ENCODE measurements at places on chromosomes 12 and 14.

GRCh38 chr12:91180582-91181395 lies 1.8 kb downstream of the DCN start:
- DNase-seq = no peak

GRCh38 chr12:59733200-59733599 lies 137.4 kb downstream of the SLC16A7 start:
- no peak for DNase-seq

DNA sequence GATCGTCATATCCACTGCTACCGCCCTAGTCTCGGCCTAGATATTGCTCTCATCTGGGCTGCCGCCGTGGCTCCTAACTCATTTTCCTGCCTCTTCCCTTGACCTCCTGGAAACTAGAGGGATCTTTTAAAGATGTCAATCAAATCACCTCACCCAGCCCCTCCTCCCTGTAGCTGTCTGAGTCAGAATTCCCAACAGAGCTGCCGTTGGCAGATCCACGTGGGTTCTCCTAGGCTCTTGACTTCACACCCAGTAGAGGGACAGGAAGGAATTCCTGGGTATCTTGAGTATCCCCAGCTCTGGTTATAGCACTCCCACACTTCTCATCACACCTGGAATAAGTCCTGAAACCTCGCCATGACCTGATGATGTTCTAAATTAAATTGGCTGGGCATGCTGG lies 11.9 kb downstream of the TGFB3 start:
- no peak for DNase-seq

DNA sequence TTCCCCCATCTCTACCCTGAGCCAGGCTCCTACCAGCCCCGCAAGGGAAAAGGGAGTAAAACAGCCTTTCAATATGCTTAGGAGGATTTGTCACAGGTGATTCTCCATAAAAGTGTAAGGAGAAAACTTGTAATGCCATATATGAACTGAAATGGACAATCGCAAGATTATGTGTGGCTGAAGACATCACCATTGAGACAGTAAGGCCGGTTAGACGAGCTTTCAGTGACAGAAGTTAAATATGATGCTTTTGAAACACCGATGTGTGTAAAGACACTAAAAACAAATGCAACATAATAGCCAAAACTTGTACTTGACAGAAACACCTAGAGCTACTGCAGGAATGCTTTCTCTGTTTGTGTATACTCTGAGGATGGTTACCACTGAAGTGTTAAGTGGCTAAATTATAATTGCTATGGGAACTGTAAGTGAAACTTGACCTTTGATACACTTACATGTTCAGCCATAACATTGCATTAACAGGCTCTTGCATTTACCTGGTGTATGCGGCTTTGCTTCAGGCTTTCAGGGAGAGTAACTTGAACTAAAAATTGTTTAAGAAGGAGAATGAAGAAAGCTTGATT lies 42.3 kb downstream of the FAR2 start:
- no peak for DNase-seq

- DNase-seq = peak; percentile 70
Observed at GRCh38 chr12:55619354-55620138, 17.1 kb upstream of the OR10P1 start.

- DNase-seq = no peak
Observed at GRCh38 chr12:118714051-118714460, 267.3 kb upstream of the SRRM4 start.

DNA sequence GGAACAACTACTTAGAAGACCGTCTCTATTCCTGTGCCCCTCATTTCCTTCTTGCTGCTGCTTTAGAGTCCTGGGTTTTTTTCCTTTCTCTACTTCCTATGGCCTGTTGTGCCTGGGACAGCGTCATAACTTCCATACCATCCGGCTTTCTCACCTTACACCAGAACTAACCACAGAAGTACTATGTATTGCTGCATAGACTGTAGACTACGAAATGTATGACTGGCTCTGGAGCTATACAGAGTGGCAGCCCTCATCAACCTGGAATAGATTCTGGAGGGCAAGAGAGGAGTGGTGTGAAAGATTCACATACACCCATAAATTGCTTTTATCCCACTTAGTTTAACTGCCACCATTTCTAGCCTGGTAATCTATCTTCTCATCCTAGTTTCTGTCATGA lies 16.9 kb upstream of the SRP54 start:
- DNase-seq = no peak

DNA sequence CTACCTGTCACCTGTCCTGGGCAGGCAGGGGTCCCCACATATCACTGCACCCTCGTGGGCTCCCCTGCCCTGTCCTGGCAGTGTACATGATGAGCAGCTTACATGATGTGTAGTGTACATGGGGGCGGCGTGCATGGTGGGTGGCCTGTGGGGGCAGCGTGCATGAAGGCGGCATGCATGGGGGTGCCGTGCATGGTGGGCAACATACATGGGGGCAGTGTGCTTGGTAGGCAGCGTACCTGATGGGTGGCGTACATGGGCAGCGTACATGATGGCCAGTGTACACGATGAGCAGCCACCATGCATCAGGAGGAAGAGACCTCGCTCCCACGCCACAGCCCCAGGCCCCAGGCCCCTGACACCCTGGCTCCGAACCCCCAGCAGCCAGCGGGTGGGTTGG lies 266.3 kb downstream of the CACNA1C start:
- no peak for DNase-seq

GRCh38 chr14:76948213-76948947 lies 80.1 kb downstream of the IRF2BPL start:
- no peak for DNase-seq

- no peak for DNase-seq
Observed at GRCh38 chr12:49287876-49288275, 7.1 kb upstream of the PRPH start.

DNA sequence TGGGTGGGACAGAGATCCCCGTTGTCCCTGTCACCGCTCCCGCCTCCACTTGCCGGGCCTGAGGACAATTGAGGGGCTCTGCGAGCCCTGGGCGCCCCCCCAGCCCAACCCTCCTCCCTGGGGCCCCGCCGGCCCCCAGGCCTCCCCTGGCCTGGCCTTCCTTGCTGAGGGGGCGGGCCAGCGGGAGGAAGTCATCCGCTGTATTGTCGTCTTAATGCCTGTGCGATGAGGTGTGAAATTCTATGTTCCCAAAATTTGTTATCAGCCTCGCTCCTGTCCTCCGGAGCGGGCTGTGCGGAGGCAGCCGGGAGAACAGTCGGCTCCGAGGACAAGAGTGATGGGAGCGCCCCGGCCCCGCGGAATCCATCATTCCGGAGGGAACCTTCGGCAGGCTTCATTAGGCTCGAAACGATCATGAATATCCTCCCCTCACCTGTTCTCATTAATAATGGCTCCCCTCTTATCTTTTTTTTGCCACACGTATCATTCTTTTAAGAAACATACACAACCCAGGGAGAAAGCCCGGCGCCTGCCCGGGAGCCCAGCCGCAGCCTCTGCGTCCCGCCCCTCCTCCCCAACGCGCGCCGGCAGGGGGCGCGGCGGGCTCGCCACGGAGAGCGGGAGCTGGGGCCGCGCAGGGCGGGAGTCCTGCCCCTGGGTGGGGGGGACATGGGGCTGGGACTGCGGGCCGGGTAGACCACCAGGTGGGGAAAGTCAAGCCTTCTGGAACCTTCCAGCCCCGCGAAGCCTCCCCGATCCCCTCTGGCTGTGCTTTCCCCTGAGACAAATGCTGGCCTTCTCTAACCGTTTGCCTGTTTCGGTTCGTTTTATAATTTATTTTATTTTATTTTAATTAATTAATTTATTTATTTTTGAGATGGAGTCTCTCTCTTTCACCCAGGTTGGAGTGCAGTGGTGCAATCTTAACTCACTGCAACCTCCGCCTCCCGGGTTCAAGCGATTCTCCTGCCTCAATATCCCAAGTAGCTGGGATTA lies 17.1 kb upstream of the DLK1 start:
- peak; percentile 23 for DNase-seq

DNA sequence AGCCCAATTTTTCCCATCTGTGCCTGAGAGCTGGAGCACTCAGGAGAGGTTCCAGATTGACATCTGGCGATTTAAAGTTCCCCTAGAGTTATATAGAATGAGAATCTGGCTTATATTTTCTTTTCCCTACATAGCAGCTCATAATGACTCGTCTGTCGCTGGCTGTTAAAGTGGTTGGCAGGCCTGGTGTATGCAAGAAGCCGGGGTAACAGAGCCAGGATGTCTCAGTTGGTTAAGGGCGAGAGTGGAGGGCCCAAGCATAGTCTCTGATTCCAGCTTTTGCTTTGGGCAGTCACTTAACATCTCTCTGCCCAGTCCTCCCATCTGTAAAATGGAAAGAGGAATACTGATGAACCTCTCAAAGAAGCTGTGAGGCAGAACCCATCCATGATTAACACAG lies 751.6 kb downstream of the NOVA1 start:
- DNase-seq = no peak

DNA sequence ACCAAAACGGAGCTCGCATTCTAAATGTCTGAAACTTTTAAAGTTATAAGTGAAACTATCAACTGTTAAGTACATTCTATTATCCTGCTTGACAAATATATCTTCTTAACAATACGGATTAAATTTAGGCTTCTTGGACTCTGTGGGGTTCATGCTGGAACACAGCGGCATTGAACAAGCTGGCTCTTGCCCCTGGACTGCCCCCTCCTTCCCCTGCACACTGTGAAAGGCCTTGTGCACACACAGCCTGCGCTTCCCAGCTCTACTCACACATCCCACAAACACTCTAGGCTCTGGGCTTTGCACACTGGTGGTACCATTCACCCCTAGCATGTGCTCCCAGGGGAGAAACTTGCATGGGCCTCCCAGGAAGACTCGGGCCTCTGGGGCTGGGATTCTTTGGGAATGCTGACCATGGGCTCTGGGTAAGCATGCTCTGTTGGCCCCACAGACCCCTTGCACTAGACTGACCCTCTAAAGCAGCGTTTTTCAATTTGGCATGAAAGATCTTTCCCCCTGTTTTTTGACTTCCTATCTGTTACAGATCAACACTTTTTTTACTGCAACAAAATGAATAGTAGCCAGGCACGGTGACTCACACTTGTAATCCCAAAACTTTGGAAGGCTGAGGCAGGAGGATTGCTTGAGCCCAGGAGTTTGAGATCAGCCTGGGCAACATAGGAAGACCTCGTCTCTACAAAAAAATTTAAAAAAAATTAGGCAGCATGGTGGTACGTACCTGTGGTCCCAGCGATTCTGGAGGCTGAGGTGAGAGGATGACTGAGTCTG lies 96.2 kb upstream of the CPM start:
- no peak for DNase-seq

DNA sequence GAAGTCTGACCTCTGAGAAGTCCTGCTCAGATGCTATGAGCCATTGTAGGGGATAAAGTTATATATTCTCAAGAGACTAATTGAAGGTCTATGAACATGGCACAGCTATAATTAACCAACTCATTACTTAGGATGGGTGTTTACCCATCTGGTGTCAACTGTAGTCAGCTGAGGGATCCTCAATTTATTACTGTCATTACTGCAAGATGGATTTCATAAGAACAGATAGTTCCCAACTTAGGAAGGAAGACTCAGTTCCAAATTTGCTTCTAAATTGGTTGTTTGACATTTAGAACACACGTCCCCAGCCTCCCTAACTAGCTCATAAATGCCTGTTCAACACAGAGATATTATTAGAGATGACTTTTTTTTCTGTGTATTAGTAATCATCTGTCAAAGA lies 81.4 kb downstream of the FRMD6 start:
- DNase-seq = no peak

- no peak for DNase-seq
Observed at GRCh38 chr12:27593266-27593665, 69.3 kb downstream of the PPFIBP1 start.

GRCh38 chr14:67943947-67944346 lies 124.4 kb downstream of the RAD51B start:
- DNase-seq = peak; percentile 22

DNA sequence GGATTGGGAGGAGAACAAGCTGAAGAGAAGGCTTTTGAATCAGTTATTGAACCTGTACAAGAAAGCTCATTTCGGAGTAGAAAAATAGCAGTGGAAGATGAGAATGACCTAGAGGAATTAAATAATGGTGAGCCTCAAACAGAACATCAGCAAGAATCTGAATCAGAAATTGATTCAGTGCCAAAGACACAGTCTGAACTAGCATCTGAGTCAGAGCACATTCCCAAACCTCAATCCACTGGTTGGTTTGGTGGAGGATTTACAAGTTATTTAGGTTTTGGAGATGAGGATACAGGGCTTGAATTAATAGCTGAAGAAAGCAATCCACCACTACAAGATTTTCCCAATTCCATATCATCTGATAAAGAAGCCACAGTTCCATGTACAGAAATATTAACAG lies 13.5 kb downstream of the MIA2 start:
- no peak for DNase-seq

- DNase-seq = no peak
Observed at GRCh38 chr12:80168936-80169335, 69.6 kb downstream of the OTOGL start.

DNA sequence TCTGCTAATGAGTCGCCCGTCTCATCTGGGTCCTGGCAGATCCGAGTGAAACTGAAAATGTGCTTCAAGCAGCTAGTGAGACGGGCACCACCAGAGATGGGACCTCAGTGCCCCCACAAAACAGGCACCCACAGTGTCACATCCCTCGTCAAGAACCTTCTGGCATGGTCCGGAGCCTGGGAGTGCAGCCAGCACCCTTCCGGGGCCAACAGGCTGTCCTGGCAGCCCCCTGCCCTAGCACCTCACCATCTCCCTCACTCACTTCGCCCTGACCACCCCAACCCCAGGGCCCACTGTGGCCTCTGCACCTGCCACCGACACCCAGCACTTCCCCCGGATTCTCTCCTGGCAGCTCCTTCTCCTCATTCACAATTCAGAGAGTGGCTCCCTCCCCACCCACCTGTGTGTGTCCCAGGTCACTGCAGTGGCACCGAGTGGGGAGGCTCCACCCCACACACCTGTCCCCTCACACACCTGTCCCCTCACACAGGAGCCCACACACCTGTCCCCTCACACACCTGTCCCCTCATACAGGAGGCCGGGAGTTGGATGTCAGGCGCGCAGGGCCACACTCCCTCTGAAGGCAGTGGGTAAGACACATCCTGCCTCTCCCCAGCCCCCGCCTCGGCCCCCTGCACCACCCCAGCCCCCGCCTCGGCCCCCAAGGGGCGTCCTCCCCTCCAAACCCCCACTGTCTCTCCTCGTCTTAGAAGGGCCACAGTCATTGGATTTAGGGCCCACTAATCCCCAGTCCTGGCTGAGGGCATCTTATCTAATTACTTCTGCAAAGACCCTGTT lies 7.9 kb downstream of the GALNT9 start:
- DNase-seq = no peak

GRCh38 chr12:95413576-95413975 lies 60.4 kb upstream of the METAP2 start:
- no peak for DNase-seq

DNA sequence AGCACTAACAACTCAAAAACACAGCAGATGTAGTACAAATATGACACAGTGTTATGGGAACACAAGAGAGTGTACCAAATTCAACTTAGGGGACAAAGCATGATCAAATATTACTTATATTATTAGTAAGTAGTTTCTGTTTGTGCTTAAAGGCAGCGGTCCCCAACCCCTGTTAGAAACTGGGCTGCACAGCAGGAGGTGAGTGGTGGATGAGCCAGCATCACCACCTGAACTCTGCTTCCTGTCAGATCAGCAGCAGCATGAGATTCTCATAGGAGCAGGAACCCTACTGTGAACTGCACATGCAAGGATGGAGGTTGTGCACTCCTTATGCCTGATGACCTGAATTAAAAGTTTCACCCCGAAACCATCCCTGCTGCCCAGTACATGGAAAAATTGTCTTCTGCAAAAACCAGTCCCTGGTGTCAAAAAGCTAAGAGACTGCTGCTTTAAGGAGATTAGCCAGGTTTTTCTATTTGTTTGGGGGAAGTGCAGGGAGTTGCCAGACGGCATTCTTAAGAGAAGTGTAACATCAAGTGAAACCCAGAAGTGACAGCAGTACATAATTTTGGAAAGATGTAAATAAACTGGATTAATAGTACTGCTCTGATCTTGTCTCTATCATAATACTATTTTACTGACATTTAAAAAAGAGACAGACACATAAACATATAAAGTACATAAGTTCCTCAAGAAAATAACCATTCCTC lies 26.7 kb downstream of the GTF2A1 start:
- DNase-seq = no peak
